ENCODE measurements at places on chromosomes 16 and 17.

- DNase-seq: no peak
These were observed 319.2 kb downstream of the SOX9 start for GRCh38 chr17:72439893-72440502.

DNA sequence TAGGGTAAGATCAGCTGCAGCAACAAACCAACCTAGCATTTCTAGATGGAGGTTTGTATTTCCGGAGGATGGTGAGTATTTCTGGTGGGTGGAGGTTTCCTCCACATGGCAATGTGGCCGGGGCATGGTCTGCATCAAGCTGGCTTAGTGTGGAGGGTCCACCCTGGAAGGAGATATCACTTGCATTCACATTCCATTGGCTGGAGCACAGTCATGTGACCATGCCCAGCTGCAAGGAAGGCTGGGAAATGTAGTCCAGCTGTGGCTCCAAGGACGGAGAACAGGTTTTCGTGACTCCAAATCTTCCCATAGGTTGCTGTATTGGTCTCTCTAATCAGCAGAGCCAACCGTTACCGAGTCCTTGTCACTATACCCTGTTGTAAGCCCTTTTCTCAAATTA, 68.7 kb downstream of the RAI1 start:
- no peak for DNase-seq

DNA sequence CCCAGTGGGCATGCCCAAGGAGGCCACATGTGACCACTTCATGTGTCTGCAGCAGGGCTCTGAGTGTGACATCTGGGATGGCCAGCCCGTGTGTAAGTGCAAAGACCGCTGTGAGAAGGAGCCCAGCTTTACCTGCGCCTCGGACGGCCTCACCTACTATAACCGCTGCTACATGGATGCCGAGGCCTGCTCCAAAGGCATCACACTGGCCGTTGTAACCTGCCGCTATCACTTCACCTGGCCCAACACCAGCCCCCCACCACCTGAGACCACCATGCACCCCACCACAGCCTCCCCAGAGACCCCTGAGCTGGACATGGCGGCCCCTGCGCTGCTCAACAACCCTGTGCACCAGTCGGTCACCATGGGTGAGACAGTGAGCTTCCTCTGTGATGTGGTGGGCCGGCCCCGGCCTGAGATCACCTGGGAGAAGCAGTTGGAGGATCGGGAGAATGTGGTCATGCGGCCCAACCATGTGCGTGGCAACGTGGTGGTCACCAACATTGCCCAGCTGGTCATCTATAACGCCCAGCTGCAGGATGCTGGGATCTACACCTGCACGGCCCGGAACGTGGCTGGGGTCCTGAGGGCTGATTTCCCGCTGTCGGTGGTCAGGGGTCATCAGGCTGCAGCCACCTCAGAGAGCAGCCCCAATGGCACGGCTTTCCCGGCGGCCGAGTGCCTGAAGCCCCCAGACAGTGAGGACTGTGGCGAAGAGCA, 4.4 kb downstream of the WFIKKN2 start:
- DNase-seq: no peak

- DNase-seq: no peak
These were observed 5.7 kb downstream of the OR4D2 start for GRCh38 chr17:58172369-58173071.

- peak; percentile 58 for DNase-seq
These were observed 678 bp upstream of the BAIAP2 start for GRCh38 chr17:81034168-81034777.

DNA sequence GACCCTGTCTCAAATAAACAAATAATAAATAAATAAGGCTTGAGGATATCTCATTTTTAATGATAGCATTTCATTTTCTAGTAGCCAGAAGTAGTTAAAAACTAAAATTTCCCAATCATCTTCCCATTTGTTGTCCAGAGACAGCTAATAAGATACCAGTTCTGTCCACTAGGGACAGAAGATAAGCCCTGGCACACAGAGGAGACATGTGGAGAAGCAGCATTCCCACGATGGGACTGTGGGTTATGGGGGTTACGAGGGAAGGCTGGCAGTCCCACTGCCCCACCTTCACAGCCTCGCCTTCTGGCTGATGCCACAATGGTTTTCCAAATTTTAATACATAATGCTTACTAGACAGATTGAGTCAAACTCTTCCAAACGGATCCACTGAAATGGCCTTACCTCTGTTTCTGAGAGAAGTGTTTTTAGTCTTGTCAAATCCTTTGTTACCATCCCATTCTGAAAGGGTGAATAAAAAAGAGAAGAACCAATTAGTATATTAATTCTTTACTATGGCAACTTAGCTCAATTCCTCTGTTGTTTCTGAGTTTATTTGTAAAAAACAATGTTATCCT, 44.2 kb downstream of the HELZ start:
- DNase-seq: no peak

- no peak for DNase-seq
These were observed 86.1 kb downstream of the RPA1 start for GRCh38 chr17:1915889-1916288.

DNA sequence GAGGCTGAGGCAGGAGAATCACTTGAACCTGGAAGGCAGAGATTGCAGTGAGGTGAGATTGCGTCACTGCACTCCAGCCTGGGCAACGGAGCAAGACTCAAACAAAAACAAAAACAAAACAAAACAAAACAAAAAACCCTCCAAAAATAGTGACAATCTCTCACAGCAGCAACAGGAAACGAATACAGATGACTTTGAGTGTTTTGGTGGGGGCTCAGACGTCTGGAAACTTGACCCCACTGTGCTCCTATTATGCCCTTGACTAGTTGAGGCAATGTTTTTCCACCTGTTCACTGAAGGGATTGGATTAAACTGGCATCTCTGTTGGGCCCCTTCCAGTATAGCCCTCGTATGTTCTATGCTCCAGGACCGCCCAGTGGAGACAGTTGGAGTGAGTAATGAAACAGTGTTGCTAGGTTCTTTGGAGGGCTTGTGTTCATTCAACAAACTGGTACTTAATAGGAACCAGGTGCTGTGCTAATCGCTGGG, 167.0 kb downstream of the UTP18 start:
- no peak for DNase-seq

DNA sequence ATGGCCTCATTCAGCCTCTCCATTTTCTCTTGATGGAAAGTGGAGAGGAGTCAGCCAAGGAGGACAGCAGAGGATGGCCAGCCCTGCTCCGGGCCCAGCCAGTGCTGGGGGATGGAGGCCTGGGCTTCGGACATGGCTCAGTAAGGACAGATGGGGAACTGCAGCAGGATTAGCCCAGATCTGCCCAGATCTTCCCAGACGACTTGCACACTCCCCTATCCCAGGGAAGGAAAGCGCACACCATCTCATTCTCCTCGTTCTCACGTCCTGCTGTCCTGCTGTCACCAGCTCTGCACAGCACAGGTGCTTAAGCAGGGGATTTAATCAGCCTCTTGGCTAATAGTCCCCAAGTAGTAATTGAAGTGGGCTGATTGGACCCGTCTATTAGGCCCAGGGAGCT, 100.2 kb upstream of the SDK2 start:
- no peak for DNase-seq

DNA sequence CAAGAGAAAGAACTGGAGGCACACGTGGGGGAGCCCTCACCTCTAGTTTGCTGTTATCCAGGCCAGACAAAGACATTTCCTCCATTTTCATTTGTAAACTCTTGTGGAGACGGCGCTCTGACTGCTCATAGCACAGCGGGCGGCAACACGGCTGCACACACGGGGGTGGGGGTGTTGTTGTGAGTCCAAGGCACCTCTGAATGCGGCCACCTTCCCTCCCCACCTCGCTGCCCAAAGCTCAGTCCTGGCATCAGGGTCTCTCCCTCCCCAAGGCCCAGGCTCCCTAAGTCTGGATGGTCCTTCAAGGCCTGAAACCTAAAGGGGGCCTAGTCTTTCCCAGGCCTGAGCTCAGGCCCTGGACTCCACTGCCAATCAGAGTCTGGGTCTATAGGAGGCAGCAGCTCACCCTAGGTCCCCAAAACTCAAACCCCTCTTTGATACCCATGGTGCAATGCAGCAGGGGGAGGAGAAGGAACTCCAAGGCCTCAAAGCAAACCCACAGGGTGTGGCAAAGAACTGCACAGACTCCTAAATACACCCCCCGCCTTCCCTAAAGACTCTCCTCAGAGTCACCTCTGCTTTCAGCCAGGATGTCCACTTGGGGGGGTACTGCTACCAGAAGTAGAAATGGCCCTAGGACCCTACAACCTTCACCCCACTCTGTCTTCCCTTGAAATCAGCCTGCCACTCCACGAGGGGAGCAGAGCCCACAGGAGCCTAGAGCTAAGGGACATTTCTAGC, 1.5 kb downstream of the ATXN7L3 start:
- no peak for DNase-seq

DNA sequence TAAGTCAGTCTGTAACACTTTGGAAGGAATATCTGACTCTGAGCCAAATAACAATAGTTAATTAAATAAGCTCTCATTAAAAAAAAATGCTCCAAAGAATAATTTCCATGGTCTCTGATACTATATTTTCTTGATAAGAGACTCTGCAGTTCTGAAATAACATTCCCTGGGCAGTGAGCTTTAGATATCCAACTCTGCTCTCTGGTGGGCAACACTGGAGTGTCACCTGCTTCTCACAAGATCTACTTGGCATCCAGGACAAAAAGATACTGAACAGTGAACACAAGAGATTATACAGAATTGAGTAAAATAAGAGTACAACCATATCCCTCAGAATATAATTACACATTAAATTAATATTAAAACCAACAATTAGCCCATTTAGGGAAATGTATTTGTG, 13.7 kb downstream of the BLMH start:
- DNase-seq: no peak

DNA sequence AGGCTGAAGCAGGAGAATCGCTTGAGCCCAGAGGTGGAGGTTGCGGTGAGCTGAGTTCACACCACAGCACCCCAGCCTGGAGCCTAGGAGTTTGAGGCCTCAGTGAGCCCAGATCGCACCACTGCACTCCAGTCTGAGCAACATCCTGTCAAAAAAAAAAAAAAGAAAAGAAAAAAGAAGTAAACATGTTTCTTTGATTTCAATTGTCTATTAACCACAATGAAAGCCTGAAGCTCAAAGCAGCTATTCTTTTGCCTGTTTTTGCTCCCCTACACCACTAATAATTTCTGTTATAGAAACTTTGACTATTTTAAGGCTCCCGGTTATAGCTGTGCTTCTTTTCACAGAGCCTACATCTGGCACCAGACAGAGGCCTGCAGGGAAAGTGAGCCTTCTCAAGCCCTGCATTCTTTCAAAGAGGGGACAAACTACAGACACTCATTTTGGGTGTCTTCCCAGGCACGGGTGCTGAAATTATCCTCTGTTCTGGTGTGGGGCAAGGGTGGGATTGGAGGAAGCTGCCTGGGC, 14.2 kb upstream of the SLC52A1 start:
- DNase-seq: no peak

DNA sequence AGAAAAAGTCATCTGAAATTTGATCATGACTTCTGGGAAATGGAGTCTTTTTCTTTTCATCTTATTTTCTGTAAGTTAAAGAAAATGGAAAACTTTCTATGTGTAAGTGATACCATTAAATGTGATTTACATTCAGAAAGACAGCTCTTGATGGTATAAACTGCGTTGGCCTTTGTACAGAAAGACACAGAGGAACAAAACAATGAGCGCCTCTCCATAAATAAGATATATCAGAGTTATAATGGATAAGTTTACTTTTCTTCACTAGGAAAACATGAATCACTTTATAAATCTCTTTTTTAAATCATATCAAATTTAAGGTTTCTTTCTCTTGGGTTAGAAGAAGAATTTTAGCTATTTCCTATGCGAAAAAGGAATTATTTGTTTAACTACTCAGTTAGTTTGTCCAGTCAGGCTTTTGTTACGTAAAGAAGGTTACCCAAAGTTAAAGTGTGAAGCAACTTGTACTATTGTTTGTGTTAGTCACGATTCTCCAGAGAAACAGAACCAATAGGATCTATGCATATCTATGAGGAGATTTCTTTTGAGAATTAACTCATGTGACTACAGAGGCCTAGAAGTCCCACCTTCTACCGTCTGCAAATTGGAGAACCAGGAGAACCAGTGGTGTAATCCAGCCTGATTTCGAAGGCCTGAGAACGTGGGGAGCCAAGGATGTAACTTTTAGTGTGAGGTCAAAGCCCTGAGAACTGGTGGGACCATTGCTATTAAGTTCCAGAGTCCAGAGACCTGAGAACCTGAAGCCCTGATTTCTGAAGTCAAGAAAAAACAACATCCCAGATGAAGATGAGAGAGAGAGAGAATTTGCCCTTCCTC, 295.4 kb upstream of the KCNJ16 start:
- no peak for DNase-seq

DNA sequence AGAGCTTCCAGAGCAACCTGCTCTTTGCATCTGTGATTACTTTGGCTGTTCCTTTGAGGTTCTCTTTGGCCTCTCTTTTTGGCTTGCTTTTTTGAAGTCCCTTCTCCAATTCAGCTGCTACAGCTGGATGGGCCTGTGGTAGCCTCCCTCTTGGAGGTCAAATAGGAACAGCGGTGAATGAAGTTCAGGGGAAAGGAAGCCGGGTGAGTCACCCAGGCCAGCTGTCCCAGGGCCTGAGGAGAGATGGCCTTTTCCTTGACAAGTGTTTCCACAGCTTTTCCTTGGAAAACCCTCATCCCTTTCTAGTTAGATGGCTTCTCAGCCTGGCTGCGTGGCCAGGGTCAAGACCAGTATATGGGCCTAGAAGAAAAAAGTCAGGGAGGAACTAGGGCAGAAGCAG, 103.1 kb downstream of the STX8 start:
- DNase-seq: no peak

DNA sequence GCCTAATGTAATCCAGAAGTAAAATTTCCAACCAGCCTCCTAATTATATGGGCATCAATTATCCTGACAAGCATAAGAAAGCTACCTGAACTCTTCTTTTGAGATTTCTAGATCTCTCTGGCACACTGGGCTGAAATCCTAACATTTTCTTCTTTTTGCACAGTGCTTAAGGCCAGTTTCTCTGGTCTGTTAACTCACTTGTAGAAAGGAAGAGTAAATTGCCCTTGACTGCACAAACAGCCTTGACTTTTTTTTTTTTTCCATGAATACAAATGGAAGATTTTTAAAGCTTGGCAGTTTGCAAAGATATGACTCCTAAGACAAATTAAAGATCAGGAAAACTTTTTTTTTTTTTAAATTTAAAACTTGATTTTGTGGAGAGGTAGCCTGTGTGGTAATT, 291.2 kb upstream of the MON1B start:
- DNase-seq: no peak

DNA sequence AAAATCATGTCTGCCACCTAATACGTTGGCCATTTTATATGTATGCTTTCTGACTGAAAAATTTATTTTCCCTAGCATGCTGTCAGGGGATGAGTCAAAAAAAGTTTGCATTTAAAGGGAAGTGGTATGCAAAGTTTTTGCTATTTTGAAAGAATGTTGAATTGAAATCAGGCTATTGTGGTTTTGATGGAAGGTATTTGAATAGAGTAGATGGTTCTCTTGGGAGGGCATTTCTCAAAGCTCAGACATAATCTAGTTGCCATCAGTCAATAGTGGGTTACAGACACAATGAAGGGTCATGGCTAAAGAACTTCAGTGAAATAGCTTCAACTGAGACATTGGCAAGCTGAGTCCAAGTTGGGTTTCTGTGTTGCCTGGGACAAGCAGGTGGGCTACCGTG, 102.4 kb downstream of the MAP2K6 start:
- no peak for DNase-seq

GRCh38 chr17:46878055-46878454, 26.7 kb downstream of the WNT9B start:
- no peak for DNase-seq

GRCh38 chr17:63993368-63993985, 4.7 kb upstream of the PRR29 start:
- DNase-seq: no peak

Measured in mesothelial cell of epicardium (in vitro differentiated cells).